ENCODE measurements at places on chromosomes 16 and 17.

DNA sequence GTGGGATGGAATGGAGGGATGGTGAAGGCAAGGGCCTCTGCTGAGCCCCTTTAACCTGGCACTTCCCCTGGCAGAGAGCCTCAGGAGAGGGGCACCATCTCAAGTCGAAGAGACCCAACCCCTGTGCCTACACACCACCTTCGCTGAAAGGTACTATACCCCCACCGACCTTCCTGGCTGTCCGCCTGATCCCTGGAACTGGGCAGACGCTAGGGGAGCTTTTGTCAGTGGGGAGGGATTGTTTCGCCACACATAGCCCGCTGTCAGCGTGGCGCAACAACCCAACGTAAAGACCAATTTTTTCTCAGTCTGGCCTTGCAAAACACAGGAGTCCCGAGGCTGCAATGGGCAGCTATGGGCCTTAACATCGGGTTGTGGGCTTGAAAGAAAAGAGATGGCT is 3.1 kb downstream of the PPP1R1B start:
- no peak for DNase-seq

DNA sequence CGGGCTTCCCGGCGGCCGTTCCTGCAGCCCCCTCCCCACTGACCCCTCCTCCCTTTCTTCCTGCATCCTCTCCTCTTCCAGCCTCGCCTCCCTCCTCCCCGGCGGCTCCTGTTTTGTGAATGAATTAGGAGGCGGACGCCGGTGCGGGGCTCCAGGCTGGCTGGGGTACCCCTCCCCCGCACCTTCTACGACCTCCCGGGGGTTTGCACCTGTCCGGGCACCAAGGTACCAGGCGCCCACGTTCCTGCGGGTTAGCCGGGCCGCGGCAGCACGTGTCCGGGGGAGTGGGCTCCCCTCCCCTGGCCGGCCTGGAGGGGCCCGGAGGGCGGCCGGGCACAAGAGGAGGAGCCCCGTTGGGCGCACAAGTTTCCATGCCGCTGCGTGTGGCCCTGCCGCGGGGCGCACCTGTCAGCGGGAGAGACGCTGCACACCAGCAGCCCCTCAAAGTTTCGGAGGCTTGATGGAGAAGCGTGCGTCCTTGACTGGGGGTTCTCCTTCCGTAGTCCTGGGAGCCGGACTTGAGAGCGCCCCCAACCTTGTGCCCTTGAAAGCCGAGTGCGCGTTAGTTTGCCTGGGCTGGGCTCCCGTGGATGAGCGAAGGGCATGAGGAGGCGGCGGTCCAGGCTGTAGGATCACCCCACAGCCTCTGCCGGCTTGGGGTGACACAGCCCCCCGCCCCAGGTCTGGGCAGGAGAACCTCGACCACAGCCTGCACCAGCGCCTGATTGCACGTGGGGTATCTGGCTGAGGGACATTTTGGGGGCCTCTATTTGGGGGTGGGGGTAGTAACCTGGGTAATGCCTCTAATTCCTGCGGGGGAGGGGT is 1.2 kb downstream of the HAS3 start:
- no peak for DNase-seq

DNA sequence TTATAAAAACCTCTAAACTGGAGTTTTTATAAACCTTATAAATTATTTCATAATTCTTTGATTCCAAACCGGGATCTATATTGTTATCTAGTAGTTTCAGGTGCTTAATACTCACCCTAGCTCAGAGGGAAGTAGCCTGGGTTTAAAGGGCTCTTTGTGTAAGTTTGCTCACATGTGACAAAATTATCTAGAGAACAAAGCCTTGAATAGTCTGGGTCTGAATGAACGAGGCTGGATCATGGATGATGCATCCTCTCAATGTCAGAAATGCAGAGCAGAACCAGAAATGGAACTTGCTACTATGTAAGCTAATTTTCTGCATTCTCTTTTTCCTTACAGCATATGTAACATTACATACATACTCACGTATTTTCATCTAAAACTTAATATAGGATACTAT is 103.9 kb upstream of the NETO2 start:
- no peak for DNase-seq

DNA sequence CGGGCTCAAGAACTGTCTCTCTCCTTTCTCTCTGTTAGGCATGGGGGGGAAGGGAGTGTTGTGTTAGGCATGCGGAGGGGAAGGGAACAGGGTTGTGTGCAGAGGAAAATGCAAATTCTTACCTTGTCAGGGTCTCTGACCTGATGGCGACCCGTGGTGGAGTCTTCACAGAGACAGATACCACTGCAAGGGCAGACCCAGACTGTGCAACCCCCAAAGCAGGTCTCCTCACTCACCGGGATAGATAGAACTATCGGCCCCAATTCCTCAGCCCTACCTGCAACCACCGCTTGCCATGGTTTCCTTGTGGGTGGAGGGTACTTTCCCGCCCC is 9.6 kb upstream of the MPP2 start:
- DNase-seq = no peak

DNA sequence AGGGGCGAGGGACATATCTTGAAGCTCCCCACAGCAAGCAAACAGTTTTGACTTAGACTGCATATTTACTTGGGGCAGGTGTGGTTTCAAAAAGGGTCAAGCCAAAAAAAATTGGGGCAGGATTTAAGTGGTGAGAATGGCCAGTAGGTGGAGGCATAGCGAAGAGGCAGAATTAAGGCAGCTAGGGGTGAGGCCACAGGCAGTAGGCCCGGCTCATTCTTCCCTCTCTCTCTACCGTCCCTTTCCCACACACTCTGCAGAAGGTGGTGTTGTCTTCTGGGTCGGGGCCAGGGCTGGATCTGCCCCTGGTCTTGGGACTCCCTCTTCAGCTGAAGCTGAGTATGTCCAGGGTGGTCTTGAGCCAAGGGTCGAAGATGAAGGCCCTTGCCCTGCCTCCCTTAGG is 2.6 kb downstream of the SHBG start:
- DNase-seq = no peak

DNA sequence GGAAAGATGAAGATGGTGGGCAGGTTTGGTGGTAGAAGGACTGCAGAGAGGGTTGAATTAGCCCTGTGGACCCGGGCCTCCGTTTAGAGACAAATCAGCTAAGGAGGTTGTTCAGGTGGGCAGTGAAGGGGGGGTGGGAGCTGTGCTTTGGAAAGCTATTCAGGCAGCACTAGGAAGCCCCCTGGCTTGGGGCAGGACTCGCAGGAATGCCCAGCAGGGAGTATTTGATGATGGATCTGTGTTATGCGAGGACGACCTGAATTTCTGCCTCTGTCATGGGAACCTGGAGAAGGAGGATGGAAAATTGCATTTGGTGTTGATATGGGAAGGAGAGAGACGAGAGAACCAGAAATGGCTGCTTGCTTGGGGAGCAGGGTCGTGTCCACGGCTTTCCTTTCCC is 3.5 kb downstream of the SPDYE4 start:
- no peak for DNase-seq

GRCh38 chr17:28717578-28718332 is at the start of gene RAB34:
RAB34 (minus strand) TSS chr17:28717868; CDS start chr17:28717266, 602 bp downstream.
- no peak for DNase-seq

DNA sequence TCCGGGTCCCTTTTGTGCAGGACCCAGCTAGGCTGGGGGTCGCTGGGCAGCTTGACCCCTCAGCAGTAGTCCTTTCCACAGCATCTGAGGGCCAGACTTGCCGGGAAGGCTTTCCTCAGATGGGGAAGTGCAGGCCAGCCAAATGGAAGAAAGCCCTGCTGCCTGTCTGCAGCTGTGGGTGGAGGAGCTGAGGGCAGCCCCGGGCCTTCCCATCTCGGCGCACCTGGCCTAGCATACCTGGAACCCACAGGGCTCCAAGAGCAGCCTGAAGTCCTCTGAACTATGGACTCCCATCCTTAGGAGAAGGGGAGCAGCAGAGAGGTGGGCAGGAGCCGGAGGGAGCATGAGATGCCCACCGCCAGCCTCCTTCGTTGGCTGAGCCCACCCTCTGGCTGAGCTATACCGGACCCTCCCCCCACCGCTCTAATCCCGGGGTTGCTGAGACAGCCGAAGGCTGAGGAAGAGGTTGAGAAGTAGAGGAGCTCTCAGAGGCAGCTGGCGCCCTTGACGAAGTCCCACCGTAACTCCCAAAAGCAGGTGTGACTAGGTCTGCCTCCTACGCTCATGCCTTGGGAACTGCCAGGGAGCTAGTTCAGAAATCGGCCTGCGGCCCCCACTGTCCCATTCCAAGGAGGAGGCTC is 13.2 kb downstream of the UBALD2 start:
- DNase-seq = no peak

GRCh38 chr17:38747463-38748148 is 530 bp downstream of the PCGF2 start:
- DNase-seq = no peak
